ENCODE measurements at places on chromosomes 7 and 10. TPM values are rescaled to one million over a fixed set of nuclear protein-coding genes. Genes with fewer than 3 reads are reported as not detected.

Gene XPNPEP1
- polyA plus RNA-seq = 173 TPM

DNA sequence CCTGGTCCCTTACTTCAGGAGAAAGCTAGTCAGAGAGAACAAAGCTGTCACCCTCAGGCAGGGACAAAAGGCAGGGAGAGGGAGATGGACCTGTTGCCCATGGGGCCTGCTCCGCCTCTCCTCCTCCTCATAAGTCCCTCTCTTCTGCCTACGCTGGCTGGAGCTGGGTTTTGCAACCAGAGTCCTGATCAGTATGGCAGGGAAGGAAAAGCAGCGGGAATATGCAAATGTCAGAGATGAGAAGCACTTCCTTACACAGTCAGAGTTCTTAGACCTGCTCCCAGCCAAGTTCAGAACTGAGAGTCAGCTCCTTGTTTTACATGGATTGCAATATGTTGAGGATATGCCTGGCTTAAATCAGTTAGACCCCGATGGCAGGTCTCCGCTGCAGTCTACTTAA lies 231.1 kb downstream of the ADAM12 start:
- no peak for DNase-seq

DNA sequence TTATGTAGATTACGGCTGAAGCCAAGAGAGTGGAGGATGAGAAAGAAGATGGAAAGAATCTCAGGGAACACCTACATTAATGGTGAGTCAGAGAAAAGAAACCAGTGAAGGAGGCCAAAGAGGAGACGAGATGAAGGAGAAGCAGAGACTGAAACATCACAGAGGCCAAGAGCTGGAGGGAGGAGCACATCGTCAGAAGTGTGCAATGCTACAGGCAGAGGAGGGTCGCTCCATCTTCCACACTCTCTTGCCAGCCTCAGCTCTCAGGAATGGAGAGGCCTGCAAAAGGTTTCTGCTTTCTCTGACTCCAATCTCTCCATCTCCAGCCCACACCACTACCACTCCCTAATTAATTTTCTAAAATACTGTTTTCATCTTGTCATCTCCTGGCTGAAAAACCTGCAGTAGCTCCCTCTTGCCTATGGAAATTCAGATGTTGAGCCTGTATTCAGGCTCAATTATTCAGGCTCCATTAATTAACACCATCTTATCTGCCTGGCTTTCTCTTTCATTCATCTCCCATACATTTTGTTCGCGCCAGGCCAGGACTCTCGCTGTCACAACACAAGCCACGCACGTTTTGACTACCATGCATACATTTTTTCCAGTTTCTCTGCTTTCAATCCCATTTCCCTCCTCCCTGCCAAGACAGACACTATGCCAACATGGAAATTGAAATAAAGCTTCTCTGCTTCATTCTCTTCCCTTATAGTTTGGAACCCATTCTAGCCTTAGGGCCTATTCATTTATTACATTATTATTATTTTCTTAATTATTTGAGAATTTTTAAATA lies 165.8 kb downstream of the INHBA start:
- DNase-seq = no peak

Gene MOSPD3
- 5.2 TPM for polyA plus RNA-seq
